ENCODE measurements at places on chromosomes 6 and 20.

DNA sequence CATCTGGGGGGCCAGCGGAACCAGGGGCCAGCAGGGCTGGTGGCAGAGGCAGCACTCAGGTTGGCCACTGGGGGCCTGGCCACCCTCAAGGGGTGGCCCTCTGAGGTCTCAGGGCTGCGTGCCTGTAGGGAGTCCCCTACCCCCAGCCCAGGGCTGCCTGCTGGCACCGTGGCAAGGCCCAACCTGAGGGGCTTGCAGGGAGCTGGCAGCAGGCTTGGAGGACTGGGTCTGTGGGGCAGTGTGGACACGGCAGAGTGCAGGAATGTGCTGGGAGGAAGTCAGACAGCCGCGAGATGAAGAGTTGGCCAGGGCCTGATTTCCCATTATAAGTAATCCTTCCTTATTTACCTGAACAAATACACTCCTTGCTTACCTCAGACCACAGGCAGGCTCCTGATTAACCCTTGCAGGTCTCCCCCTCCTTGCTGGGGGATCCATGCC lies at the start of gene SPDEF:
SPDEF (minus strand) TSS at position 299 of the 441 bp plus-strand sequence. CDS start 11,874 bp downstream, outside the sequence.
- no peak within 1 kb of the TSS for H3K4me3 ChIP-seq
- no peaks in the 10 kb centered on the region for H3K27me3 ChIP-seq
- H3K27ac ChIP-seq = no peak within 1 kb of the TSS

DNA sequence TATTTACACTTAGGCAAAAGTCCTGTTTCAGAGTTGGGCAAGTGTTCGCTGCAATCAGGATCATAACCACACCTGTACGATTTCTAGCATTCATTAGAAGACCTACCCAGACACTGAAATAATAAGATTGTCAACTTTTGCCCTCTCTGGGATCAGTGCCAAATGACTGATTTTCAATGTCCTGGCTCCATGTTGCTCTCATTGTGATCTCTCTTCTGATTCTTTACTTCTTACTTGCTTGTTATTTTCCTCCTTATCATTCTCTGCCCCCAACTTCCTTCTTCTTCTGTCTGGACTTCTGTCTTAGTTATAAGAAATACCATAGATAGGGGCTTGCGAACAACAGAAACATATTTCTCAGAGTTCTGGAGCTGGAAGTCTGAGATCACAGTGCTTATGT lies 94.4 kb upstream of the BMP2 start:
- H3K27ac ChIP-seq = no peak overlapping the region
- H3K4me3 ChIP-seq = no peak overlapping the region
- DNase-seq = no peak
- H3K36me3 ChIP-seq = no peaks in the 10 kb centered on the region
- H3K27me3 ChIP-seq = no peaks in the 10 kb centered on the region
- H3K4me1 ChIP-seq = no peaks in the 10 kb centered on the region

GRCh38 chr6:113486199-113486598 lies 370.9 kb upstream of the MARCKS start:
- no peaks in the 10 kb centered on the region for H3K27me3 ChIP-seq
- no peaks in the 10 kb centered on the region for H3K4me1 ChIP-seq
- H3K4me3 ChIP-seq = no peak overlapping the region
- no peak overlapping the region for H3K27ac ChIP-seq

DNA sequence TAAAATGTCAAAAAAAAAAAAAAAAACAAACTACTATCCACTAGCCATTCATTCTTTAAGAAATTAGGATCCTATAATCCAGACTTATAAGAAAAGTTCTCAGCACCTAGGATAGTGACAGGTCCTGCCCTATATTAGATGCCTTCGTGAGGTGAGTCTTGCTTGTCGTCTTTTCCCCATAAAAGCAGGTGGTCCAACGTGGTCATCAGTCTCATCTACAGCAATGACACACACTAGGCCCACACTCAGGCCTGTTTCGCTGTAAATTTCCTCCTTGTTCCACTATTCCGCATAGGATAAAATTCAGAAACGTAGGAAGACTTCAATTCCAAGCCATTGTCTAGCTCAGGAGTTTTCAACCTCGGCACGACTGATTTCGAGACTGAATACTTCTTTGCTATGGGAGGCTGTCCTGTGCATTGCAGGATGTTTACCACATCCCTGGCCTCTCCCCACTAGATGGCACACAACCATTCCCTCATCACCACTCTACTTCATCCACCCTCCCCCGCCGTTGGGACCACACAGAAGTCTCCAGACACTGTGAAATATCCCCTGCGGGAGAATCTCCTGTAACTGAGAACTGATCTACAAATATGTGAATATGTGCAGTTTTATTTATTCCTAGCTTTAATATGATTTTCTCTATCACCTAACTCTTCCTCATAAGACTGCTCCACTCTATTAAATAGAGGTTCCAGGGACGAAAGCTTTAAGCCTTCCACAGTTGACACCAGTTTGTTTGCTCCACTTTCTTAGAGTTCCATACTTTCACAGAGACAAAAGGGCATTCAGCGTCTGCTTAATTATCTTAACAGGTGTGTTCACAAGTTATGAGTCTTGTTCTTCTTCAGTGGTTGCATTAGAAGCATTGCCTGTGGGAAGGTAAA lies 346.3 kb downstream of the BMP2 start:
- no peak for DNase-seq
- H3K4me1 ChIP-seq = no peaks in the 10 kb centered on the region
- no peak overlapping the region for H3K27ac ChIP-seq
- H3K27me3 ChIP-seq = no peaks in the 10 kb centered on the region

DNA sequence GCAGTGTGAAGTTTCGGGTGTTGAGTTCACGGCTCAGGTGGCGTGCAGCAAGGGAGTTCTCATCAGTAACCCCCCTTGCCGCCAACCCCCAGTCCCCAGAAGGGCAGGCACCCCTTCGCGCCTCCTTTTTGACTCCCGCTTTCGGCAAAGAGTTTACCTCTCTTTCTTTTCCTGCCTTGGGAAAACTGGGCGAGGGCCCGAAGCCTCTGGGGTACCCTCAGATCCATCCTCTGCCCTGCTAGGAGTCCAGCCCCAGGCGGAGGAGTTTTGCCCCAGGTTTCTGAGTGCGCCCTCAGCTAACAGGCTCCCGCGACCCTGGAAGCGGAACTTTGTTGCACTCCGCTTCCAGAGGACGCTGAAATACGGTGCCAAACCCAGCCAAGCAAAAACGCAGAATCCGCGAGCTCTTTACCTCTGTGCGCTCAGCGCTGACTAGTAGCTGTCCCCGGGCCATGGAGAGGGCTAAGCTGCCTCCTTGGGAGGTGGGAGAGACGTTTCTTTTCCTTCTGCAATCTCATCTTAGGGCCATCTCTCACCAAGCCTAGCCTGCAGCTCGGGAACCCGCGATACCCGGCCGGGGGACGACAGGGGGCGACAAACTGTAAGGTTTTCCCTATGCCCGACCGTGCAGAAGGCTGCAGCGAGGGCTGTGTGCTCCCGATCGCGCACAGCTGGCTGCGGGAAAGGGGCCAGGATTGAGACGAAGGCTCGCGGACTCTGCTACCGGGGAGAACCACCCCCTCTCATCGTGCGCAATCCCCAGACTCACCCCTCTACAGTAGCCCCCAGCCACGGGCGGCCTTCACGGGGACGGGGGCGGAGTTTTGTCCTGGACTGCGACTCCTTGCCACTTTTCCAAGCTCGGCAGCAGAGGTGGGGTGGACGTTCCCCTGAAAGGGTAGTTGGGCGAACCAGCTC lies 2.7 kb upstream of the PAX1 start:
- no peaks in the 10 kb centered on the region for H3K36me3 ChIP-seq
- H3K4me3 ChIP-seq = peak overlapping the region; percentile 36
- peaks cover 6% of the 10 kb centered on the region for H3K27me3 ChIP-seq
- DNase-seq = no peak
- H3K4me1 ChIP-seq = peaks cover 7% of the 10 kb centered on the region

DNA sequence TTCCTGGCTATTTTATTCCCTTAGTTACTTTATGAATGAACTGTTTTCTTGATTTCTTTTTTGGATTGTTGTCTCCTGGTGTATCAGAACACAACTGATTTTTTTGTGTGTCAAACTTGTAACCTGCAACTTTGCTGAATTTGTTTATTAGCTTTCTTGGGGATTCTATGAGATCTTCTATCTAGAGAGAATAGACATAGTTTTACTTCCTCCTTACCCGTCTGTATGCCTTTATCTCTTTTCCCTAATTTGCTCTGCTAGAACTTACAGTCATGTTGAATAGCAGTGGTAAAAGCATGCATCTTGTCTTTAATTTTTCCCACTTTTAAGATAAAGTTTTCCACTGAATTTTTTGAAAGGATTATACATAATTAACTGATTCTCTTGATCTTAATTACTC lies 13.2 kb downstream of the RNF146 start:
- H3K36me3 ChIP-seq = peaks cover 16% of the 10 kb centered on the region
- no peak overlapping the region for H3K27ac ChIP-seq
- H3K4me1 ChIP-seq = peaks cover 43% of the 10 kb centered on the region
- DNase-seq = no peak

DNA sequence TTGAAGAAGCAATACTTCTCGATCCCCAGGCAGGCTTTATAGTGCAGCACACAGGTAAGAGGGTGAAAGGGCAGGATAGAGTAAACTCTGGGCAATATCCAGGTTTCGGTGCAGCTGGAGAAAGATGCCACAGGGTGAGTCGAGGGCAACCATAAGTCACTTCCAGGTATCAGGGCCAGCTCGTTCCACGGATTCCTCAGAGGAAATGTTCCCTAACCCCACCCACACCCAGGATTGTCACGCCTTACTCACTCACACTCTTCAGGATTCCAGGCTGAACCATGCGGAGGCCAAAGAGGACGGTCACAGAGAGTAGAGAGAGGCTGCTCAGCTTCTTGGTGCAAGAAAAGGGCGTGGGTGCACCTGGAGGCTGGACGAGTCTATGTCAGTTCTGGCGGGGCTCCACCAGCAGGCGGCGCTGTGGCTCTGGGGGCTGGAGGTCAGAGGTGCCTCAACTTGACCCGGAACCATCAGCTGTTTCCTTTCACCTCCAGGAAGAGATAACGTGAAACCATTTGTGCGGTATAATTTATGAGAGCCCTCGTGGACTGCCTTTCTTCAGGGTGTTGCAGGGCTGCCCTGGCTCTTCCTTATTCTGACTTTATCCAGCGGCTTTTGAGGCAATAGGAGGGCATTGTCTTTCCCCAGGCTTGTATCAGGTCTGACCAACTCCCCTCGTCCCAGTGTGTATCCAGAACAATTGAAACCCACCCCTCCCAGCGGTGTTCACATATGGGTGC lies 14.5 kb upstream of the WFDC12 start:
- no peak overlapping the region for H3K27ac ChIP-seq
- no peaks in the 10 kb centered on the region for H3K4me1 ChIP-seq
- no peaks in the 10 kb centered on the region for H3K36me3 ChIP-seq
- no peak overlapping the region for H3K4me3 ChIP-seq
- no peaks in the 10 kb centered on the region for H3K27me3 ChIP-seq

- peaks cover 42% of the 10 kb centered on the region for H3K4me1 ChIP-seq
- H3K27me3 ChIP-seq = no peaks in the 10 kb centered on the region
- peaks cover 28% of the 10 kb centered on the region for H3K36me3 ChIP-seq
- H3K27ac ChIP-seq = no peak overlapping the region
- DNase-seq = no peak
- H3K4me3 ChIP-seq = no peak overlapping the region
Measured at GRCh38 chr20:3927486-3928291, 38.5 kb downstream of the PANK2 start.

GRCh38 chr20:61252601-61253263 lies 671 bp downstream of the CDH4 start:
- peak overlapping the region; percentile 52 for H3K4me3 ChIP-seq
- H3K4me1 ChIP-seq = peaks cover 7% of the 10 kb centered on the region
- DNase-seq = no peak
- no peaks in the 10 kb centered on the region for H3K36me3 ChIP-seq

- no peaks in the 10 kb centered on the region for H3K36me3 ChIP-seq
- H3K27ac ChIP-seq = no peak overlapping the region
- no peaks in the 10 kb centered on the region for H3K4me1 ChIP-seq
- DNase-seq = no peak
- H3K4me3 ChIP-seq = no peak overlapping the region
Measured at GRCh38 chr6:74065705-74066104, 369.7 kb downstream of the CD109 start.

GRCh38 chr6:166635013-166635970 lies 8.2 kb upstream of the RPS6KA2 start:
- H3K4me1 ChIP-seq = peaks cover 15% of the 10 kb centered on the region
- H3K36me3 ChIP-seq = no peaks in the 10 kb centered on the region
- H3K27me3 ChIP-seq = no peaks in the 10 kb centered on the region
- H3K4me3 ChIP-seq = no peak overlapping the region

GRCh38 chr20:4912380-4913142 lies 88.7 kb downstream of the SLC23A2 start:
- H3K27ac ChIP-seq = no peak overlapping the region
- no peaks in the 10 kb centered on the region for H3K27me3 ChIP-seq
- peaks cover 7% of the 10 kb centered on the region for H3K36me3 ChIP-seq
- no peak for DNase-seq

DNA sequence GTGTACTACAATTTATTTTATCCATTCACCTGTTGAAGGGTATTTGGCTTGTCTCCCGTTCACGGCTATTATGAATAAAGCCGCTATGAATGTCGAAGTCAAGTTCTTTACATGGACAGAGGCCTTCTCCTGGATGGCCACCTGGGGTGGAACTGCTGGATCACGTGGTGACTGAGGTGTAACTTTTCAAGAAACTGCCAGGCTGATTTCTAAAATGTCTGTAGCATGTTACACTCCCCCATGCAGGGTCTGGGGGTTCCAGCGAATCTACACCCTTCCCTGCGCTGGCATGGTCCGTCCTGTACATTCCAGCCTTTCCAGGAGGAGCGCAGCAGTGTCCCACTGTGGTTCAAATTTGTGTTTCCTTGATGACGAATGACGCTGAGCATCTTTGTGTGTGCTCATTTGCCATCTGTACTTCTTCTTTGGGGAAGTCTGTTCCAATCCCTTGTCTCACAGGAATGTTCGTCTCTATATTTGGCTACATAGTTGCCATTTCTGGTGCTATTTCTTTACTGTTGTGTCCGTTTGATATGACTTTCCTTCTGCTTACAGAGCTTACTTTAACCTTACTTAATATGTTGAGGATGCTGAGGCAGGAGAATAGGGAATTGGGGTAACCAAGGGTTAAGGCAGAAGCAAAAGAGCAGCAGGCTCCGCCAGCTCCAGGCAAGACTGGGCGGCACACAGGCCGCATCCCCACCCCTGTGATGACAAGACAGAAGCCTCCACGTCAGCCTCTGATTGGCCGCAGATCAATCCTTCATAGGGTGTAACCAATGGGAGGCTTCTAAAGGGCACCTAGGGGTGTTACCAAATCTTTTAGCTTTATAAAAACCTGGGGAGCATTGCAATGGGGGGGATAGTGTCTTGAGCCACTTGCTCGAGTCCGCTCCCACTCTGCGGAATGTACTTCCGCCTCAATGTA lies 106.6 kb downstream of the TAF4 start:
- no peaks in the 10 kb centered on the region for H3K27me3 ChIP-seq
- no peak overlapping the region for H3K27ac ChIP-seq
- H3K4me1 ChIP-seq = no peaks in the 10 kb centered on the region
- H3K4me3 ChIP-seq = no peak overlapping the region

DNA sequence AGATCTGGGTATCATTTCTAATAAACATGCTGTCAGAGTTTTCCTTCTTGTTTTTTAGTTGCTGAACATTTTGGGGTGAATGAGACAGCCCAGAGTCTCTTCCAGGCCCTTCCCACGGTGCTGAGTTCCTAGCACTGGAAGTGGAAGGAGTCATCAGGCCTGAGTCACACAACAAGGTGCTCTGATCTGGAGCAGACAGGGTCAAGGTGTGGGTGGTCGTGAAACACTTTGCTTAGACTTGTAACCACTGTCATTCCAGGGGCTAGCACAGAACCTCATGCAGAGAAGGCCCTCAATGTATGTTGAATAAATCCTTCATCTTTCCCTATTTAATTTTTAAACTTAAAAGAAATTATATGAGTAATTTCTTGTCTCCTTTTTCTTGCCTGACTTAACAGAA lies 60.6 kb downstream of the TXLNB start:
- no peak overlapping the region for H3K4me3 ChIP-seq
- H3K27me3 ChIP-seq = no peaks in the 10 kb centered on the region
- no peaks in the 10 kb centered on the region for H3K4me1 ChIP-seq

Data from vagina (tissue), 2 donors.